ENCODE measurements at places on chromosomes 2 and 18.

DNA sequence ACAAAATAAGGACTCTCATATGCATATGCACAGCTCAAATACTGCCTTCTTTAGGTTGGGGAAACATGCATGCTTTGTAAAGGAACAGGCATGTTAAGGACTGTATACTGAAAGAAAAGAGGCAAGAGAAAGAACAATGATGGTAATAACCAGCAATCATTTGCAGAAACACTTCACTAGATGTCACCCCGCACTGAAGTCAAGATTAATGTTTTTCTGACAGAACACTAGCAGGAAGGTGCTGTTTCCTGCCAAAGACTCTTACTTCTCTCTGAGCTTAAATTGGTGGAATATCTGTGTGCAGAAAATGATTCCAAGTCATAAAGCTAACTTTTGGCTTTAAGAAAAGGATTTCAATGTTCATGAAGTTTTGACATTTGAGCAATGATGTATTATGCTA, 19.3 kb upstream of the CSRNP3 start:
- no peak for DNase-seq

DNA sequence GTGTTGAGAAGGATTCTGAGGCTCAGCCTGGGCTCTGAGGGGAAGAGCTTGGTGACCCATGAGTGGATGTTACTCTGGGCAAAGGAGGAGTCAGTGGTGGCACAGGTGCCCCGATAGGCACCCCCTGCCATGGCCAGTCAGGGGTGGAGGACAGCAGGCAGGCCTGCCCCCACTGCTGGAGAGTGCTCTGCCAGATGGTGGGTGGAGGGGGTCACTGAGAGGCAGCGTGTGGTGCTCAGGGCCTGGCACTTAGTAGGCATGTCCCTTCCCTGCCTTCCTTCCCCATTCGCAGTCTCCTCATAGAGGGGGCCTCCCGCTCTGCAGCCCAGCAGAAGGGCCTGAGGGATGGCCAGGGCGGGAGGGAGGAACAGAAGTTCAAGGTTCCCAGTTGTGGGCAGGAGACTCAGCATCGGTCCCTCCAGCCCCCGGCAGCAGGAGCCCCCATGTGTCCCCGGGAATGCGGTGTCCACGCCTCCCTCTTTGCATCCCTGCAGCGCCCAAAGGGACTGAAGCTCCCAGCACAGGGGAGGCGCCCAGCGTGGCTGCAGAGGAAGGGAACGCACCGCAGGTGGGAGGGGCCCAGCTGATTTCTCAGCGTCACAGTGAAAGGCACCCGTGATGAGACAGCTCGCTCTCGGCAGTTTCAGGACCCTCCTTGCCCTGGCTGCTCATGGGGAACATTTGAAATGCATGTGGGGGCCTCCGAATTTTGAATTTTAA, 5.7 kb upstream of the SNED1 start:
- DNase-seq = peak; percentile 11

DNA sequence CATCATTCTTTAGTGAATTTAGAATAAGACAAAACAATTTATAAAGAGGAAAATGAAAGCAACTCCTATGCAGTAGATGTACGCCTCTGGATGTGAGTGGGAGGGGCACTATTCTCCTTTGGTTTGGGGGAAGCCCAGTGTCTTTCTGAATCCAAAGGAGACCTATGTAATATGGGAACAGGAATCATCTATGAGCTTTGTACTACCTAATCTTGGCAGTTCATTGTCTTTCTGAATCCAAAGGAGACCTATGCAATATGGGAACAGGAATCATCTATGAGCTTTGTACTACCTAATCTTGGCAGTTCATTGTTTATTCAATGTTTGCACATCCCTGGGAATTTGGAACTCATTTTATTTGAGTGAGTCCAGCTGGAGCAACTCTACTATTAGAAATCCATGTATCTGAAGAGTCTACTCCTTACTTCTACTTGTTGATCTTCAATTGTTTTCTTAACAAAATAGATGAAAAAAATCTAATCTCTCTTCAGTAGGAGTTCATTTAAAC, 401.1 kb upstream of the LRATD1 start:
- DNase-seq = no peak

GRCh38 chr2:16156411-16156810, 216.1 kb downstream of the MYCN start:
- DNase-seq = no peak

DNA sequence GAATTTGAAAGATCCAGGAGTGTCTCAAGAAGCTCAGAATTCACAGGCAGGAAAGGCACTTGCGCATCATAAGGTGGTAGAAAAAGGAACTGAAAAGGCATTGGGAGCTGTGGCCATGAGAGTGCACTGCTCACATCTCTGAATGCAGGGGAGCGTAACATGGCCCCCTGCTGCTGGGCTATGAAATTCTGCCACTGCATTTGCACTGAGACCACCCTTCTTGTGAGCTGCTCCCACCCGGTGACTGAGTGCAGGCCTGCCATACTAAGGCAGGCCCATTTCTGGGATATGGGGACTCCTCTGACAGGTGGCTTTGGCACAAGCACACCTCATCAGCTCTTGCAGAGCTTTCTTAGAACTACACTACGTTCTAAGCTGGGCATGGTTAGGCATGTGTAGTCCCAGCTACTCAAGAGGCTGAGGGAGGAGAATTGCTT, 25.3 kb upstream of the STARD7 start:
- DNase-seq = no peak

GRCh38 chr2:102080451-102081242, 61.9 kb upstream of the IL1R1 start:
- DNase-seq = no peak

DNA sequence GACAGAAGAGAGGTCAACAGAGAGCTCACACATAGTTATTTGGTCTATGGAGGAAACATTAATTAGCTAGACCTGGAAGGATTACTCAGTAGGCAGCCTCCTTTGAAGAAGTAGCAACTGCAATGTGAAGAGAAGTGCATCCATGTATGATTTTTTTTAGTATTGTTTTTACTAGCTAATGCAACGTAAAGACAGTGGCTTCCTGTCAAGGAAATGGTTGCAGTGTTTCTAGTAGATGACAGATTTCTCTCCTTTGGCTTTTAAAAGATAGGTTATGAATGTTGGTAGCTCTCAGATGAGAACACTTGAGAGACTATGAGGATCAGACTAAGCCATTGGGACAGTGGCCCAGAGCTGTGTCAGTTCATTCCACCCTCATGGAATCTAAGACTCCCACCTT, 175.8 kb downstream of the AGPS start:
- no peak for DNase-seq

GRCh38 chr2:95734976-95735890, 143.4 kb downstream of the TRIM43 start:
- DNase-seq = no peak

DNA sequence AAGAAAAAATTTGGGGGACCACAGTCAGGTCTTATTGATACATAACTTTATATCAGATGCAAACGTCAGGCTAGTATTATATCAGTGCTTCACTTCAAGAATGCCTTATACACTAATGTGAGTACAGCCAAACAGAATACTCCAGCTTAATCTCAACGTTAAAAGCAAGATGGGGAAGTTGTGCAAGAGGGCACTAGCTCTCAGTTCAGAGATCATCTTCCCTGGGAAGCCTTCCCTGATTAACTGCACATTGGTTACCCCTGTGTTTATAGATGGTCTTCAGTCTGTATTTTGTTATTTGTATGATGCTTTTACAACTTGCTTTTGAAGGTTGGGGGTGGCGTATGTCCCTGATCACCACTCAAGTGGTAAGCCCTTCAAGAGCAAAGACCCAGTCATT, 11.4 kb downstream of the EPAS1 start:
- no peak for DNase-seq

GRCh38 chr18:43303376-43303775, 26.1 kb upstream of the SYT4 start:
- DNase-seq = no peak

DNA sequence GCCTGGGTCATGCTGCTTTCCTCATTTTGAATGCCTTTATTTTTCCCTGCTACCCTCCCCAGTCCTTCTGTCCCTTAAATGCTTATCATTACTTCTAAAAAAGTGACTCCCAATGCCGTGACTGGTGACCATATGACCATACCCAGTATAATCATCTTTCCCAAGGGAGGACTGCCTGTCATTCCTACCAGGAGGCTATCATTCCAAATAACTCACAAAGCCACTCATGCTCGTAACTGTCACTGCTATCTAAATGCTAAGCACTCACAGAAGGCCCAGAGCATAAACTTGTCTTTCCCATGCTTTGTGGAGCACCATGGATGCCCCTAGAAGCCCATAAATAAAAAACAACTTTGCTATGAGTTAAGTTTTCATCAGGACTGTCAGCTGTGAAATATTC, 38.7 kb upstream of the CREB1 start:
- no peak for DNase-seq

GRCh38 chr2:217938036-217938435, 64.8 kb downstream of the TNS1 start:
- DNase-seq = no peak

GRCh38 chr2:36705326-36706020, 9.0 kb downstream of the VIT start:
- no peak for DNase-seq

- no peak for DNase-seq
Measured at GRCh38 chr18:75898651-75899050, 471.1 kb upstream of the SMIM21 start.
